ENCODE measurements at places on chromosomes 16 and 17.

DNA sequence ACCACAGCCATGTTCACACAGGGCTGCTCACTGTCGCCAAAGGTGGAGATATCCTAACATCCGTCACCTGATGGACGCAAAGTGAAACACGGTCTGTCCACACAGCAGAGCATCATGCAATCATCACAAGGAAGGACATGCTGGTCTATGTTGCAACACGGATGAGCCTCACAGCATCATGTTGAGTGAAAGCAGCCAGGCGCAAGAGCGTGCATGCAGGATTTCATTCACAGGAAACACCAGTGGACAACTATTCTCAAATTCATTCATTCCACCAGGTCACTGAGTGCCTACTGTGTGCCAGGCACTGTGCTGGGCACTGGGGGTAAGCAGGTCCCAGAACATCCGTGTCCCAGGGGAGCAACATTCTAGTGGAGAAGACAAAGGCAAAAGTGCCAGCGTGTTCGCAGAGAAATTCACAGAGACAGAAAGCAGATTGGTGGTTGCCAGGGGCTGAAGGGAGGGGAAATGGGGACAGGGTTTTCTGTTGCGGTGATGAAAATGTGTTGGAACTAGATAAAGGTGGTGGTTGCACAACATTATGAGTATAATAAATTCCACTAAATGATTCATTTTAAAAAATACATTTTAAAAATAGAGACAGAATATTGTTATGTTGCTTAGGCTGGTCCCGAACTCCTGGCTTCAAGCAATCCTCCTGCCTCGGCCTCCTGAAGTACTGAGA, 22.7 kb upstream of the KCNJ12 start:
- peak; percentile 36 for DNase-seq

DNA sequence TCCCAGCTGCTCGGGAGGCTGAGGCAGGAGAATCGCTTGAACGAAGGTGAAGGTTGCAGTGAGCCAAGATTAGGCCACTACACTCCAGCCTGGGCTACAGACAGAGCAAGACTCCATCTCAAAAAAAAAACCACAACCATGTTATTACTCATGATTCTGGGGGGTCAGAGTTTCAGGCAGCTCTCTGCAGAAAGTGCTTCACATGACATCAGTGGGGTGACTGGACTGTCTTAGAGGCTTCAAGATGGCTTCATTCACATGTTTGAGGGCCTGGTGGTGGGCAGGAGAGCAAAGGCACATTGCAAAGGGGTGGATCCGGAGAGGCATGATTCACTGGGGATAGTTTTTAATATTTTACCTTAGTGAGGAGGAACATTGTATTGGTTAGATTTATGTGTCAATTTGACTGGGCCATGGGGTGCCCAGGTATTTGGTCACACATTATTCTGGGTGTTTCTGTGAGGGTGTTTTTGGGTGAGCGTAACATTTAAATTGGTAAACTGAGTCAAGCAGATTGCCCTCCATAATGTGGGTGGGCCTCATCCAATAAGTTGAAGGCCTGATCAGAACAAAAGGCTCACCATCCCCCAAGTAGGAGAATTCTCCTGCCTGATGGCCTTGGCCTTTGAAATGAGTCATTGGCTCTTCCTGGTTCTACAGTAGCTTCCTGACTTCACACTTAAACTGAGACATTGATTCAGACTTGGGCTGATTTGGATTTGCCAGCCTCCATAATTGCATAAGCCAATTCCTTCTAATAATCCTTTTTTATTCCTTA, 109.8 kb downstream of the GOSR1 start:
- DNase-seq, result no peak

GRCh38 chr17:29807520-29808361, 122.3 kb downstream of the SSH2 start:
- DNase-seq, result peak; percentile 51

DNA sequence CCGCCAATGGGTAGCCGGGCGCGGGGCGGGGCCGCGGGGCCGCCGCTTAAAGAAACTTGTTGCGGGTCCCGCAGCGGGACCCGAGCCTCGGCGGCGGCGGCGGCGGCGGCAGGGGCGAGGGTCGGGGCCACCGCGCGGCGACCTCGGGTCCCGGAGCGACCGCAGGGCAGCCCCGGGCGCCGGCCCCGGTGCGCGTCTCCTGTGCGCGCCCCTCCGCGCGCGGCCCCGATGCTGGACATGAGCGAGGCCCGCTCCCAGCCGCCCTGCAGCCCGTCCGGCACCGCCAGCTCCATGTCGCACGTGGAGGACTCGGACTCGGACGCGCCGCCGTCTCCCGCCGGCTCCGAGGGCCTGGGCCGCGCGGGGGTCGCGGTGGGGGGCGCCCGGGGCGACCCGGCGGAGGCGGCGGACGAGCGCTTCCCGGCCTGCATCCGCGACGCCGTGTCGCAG, at the start of gene SOX8:
Gene SOX8, plus strand, starts transcription at position 76 of the 450 bp plus-strand sequence. Its CDS starts 153 bp downstream, at position 229.
- DNase-seq, result no peak

Data from tibial nerve (tissue), 4 donors.